ENCODE measurements at places on chromosomes 6 and 20.
A peak's percentile ranks its signal among the peaks of the same experiment; 100 is the strongest.

- no peak for DNase-seq
Measured at GRCh38 chr6:154134471-154135147, 95.6 kb downstream of the OPRM1 start.

DNA sequence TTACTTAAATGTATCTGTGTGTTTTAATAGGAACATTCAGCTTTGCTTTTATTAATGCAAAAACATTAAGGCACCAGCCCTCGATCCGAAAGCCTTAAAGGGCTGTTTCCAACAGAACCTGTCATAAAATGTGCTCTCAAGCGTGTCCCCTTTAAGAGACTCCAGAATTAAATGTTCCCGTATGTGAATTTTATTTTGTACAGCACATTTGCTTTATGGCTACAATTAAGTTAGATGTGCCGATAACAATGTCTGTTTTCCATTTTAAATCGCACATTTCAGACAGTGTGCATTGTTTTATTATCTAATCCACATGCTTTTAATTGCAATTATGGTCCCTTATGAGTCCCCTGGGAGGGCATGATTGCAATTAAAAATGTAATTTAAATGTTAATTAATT, 198.9 kb downstream of the TSHZ2 start:
- DNase-seq: no peak

- no peak for DNase-seq
Measured at GRCh38 chr20:51935003-51935358, 132.7 kb upstream of the SALL4 start.

DNA sequence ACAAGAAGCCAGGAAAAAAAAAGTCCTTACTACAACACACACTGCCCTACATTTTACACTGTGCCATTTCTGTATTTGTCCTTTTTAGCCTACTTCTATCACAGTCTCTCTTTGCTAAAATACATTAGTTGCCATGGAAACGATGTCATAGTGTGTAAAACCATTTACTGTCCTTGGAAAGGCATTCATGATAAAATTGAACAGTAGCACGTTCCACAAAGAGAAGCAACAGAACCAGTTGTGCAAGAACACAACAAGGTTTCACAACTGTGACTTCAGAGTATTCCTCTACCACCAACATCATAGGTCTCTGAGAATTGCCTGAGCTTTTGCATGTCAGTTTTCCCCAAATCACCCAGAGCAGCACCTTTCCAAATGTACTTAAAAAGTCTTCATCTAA, 20.5 kb downstream of the FYN start:
- no peak for DNase-seq

DNA sequence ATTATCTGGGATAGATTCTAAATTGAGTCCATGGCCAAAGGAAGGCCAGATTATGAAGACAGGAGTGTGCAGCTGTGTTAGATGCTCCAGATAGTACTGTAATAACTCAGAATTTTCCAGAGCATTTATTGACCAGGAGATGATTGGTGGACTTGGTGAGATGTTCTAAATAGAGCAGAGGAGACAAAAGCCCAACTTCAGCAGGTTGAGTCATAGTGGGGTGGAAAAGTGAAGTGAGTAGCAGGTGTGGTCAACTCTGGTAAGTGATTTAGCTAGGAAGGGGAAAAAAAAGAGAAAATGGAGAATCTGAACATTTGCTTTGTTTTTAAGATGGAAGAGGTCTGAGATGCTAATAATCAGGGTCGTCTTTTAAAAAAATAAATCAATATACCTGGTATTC, 227.4 kb downstream of the TMEM200A start:
- DNase-seq: no peak

DNA sequence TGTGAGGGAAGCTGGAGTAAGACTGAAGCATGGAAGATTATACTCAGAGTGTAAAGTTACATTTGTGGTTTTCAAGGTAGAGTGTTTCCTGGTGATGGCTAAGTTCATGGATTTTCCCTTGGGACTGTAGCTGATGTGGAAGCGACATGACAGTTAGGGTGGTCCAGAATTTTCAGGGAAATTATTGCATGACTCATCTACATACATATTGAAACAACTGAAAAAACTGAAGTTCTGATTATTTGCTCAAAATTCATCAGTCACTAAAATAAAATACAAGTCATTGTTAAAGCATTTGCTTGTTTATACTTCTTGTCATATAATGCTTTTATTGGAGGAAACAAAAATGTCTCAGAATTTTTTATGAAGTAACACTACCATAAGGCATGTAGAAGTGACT, 700.0 kb downstream of the RFPL4B start:
- no peak for DNase-seq

GRCh38 chr6:170178561-170179477, 112.1 kb downstream of the DLL1 start:
- no peak for DNase-seq

- no peak for DNase-seq
Measured at GRCh38 chr6:25535632-25536225, 116.3 kb upstream of the SCGN start.

GRCh38 chr6:143745166-143746133, 67.7 kb downstream of the PHACTR2 start:
- no peak for DNase-seq

GRCh38 chr6:43405354-43405753, 22.0 kb upstream of the ABCC10 start:
- DNase-seq: no peak

DNA sequence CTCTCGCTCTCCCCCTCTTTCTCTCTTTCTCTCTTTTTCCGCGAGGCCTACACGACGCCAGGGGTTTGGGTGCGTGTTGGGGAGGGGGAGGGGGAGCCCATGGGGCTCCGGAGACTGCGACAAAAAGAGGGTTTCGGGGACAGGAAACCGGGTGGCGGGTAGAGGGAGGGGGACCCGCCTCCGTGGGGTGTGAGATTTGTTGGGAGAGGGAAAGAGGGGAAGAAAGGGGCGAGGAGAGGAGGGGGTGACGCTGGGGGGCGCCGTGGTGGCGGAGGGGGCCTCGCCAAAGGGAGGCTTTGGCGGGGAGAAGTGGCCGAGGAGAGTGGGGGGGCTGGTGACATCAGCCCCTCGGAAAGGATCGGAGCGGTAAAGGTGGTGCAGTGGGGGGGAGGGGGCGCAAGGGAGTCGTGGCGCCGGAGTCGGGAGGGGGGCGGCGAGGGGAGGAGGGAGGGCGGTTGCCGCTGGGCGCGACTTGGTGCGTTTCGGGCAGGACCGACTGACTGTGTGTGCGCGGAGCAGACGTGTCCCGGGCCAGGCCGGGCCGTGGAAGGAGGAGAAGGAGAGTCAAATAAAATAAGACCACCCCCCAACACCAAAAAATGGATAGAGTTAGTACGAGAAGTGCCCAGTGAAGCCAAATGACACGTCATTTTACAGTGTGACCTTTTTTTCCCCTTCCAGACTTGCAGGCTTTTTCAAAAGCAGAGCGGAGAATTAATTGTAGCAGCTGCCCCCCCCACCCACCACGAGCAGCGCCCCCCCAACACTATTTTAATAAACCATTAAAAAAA, 39.8 kb downstream of the GNAS start:
- DNase-seq: peak; percentile 76

DNA sequence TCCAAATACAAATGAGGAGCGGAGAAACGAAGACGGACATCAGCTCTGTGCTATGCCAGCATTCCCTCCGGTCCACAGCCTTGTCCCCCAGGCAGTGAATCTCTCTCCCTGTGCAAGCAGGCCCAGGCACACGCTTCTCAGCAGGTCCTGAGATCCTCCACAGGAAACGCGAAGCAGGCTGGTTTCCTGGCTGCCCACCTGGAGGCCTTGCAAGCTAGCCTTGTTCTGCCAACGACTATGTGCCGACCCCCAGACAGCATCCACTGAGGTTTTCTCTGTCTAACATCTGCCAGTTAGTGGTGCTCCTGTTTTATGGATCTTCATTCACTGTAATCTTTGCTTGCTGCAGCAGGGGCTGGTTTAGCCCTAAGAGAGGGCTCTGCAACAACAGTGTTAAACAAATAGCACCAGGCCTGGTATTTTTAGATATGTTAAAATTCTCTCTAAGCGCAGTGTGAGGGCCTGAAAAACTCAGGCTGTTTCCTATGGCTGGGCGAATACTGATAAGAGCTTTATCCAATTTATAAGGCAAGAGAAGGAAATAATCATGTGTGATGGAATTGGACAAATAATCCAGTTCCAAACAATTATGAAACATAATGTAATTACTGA, 386.0 kb upstream of the ARID1B start:
- no peak for DNase-seq

DNA sequence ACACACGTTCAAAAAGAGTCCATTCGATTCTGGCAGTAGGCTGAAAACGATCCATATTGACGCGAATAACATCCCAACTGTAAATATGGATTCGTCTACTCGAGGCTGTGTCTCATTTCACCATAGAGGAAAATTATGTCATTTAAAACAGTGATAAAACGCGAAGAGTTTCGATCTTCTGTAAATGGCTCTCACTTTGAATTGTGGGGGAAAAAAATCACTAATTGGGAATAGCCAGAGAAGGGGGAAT, 845 bp upstream of the MARCKS start:
- no peak for DNase-seq

DNA sequence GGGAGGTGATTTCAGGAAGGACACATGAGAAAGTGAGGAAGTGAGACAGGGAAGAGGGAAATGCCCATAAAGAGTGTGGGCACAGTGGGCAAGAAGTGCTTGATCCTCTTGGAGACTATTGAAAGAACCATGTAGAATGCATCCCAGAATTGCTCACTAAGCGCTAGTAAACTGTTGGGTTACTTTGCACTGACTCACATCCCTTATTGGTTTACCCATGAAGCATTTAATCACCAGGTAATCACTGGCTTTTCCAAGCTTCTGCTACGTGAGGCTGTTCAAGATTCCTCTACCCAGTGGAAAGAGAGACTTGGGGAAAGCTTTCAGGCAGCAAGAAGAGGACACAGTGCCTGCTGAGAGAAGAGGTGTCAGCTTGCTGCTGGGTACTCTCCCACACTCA, 410.0 kb upstream of the JAG1 start:
- no peak for DNase-seq

- DNase-seq: no peak
Measured at GRCh38 chr20:15179381-15179780, 842.0 kb upstream of the FLRT3 start.
